ENCODE measurements at places on chromosomes 1 and 21.

- no peak for DNase-seq
Measured at GRCh38 chr1:224368409-224368808, 11.7 kb downstream of the CNIH4 start.

- DNase-seq = no peak
Measured at GRCh38 chr1:117096951-117097408, 24.6 kb downstream of the TRIM45 start.

GRCh38 chr21:41869771-41870170, 9.4 kb downstream of the PRDM15 start:
- no peak for DNase-seq

- no peak for DNase-seq
Measured at GRCh38 chr21:29696937-29697336, 242.9 kb downstream of the GRIK1 start.

DNA sequence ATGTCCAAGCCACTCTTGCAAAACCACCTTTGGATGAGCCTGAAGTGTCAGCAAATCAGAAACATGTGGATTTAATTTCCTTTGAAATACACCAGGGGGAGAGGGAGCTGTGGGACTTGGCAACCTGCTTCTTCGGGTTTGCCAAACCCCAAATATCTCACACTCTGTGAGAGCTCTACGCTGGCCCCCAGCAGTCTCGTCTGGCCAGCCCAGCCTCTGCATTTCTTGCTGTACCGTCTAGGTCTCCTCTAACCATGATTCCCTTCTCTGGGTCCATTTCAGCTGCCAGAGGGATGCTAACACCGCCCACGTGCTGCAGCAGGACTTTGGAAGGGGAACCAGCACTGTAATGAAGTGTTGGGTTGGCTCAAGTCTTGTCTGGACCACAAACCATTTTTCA, 114.6 kb downstream of the MRPS6 start:
- no peak for DNase-seq

GRCh38 chr1:191427593-191427992, 730.7 kb upstream of the RGS18 start:
- no peak for DNase-seq

GRCh38 chr1:21192284-21192683, 15.6 kb upstream of the EIF4G3 start:
- DNase-seq = no peak

DNA sequence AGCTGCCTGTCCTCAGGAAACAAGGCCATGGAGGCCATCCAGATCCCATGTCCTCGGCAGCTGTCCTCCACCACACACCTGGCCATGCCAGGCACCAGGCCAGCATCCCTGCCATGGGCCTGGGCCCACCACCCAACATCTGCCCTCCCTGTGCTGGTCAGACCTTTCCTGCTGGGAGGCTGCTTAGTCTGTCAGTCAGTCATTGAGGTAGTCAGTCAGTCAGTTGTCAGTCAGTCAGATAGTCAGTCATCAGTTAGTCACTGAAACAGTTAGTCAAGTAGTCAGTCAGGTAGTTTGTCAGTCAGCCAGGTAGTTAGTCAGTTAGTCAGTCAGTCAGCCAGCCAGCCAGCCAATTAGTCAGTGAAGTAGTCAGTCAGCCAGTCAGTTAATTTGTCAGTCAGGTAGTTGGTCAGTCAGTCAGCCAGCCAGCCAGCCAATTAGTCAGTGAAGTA, 17.2 kb downstream of the KRTAP10-1 start:
- DNase-seq = no peak

DNA sequence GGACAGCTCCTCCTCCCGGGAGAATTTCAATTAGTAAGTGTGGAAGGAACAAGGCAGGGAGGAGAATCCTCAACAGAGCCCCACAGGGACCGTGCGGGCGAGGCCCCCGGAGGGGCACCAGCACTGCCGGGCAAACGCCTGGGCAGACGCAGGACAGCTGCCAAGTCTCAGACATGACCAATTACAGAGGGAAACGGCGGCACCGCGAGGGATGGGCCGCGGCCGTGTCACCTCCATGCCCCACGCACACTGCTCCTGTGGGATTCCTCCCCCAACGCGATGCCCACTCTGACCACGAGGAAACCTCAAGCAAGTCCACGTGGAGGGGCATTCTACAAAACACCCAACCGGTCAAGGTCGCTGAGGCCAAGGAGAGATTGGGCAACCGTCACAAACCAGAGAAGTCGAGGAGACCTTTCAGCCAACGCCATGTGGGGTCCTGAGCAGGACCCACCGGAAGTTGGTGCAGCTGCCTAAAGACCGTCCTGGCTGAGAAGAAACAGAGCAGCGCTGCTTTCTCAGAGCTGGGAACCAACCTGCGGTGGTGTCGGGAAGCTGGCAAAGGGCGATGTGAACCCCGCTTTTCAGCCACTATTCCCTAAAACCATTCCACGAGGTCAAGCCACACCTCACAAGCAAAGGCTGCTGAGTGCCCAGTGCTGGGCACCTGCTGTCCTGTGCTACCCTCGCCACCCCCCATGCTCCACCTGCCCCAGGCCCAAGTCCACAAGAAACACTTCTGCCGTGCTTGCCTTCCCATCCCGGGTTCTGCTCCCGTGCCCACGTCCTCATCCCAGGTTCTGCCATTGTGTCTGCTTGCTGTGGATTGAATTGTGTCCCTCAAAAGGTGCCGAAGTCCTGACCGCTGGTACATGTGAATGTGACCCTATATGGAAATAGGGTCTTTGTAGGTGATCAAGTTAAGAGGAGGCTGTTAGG, 1.4 kb upstream of the KRTAP10-4 start:
- DNase-seq = no peak

GRCh38 chr1:197735461-197735860, 39.8 kb downstream of the DENND1B start:
- no peak for DNase-seq

DNA sequence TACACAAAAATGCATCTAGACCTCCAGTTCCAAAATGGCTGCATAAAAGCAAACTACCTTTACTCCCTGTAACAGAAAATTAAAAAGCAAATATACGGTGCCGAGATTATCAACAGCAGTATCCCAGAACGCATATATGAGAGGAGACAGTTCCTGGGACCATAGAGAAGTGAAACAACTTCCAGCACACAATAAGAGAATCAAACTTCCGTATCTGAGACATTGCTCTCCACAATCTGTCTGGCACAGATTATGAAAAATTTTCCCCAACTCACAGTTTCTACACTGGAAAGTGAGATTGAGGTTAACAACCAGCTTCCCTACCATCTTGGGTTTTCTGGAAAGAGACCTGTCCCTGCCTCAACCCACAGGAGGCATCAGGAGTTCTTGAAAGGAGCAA, 47.2 kb upstream of the ST6GALNAC3 start:
- no peak for DNase-seq

- DNase-seq = no peak
Measured at GRCh38 chr1:73205294-73205973, 923.1 kb upstream of the NEGR1 start.

- DNase-seq = peak; percentile 16
Measured at GRCh38 chr1:5477716-5478115, 514.5 kb downstream of the NPHP4 start.

GRCh38 chr1:61102041-61102440, 19.7 kb downstream of the NFIA start:
- no peak for DNase-seq

DNA sequence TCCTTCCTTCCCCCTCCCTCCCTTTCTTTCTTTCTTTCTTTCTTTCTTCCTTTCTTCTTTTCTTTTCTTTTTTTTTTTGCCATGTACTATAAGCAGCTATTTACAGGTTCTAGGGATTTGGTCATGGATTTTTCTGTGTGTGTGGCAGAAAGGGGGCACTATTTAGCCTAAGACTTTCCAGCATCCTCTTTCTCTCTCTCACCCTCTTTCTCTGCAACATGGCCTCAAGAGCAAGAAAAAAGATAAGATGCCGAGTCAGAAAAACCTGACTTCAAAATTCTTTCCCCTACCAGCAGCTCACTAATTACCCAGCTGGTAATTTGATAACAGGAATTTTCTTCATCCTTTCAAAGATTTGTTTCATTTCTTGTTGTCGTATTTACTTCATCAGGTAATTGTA, 458.3 kb upstream of the ADAMTS5 start:
- DNase-seq = no peak

DNA sequence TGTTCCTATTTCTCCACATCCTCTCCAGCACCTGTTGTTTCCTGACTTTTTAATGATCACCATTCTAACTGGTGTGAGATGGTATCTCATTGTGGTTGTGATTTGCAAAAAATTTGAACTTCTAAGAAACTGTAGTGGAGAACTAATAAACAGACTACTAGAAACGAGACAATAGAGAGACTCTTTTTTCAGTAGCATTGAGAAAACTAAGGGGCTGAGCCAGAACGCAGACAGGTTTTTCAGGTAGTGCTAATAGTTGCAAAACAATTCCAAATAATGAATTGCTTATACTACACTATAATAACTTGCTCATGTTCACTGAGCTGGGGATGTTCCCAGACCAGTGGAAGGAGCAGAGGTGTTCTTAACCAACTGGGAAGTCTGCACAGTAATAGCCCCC, 98.8 kb upstream of the DPH5 start:
- DNase-seq = no peak

DNA sequence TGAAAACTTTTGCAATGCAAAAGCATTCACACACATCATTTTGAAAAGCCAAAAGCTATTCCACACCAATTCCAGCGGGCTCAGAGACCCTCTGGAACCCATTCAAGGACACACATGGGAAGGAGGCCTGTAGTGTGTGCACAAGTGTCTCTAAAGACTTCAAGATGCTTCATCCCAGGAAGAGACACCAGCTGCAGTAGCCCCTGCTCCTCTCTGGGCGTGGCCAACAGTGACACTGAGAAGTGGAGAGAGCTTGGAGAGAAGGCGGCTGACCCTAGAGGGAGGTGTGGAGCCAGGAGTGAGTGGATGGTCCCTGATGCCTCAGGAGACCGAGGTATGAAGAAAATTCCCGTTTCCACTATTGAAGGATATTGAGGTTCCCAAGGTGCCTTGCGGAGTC, 14.9 kb upstream of the TNNI1 start:
- DNase-seq = no peak

DNA sequence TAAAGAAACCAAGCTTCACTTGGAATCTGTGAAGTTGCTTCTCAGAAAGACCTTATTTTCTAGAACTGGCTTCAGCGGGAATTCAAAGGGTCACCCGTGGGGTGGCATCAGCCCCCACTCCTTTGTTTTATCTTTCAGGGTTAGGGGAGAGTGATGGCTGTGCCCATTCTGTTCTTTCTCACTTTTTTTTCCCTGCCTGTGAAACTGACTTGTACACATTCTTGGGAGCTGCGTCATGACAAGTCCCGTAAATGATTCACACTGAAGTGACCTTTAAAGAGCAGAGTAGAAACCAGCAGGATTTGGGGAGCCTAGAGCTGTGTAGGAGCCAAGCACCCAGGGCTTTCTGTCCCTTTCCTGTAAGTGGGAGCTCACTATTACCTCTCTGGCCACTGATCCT, 43.8 kb downstream of the SLC44A3 start:
- peak; percentile 18 for DNase-seq

GRCh38 chr1:201361652-201362504, 15.6 kb downstream of the TNNT2 start:
- no peak for DNase-seq

- DNase-seq = no peak
Measured at GRCh38 chr1:78281580-78281979, 209.2 kb upstream of the PTGFR start.

- DNase-seq = no peak
Measured at GRCh38 chr1:175183586-175183985, 9.0 kb downstream of the KIAA0040 start.

GRCh38 chr1:42175314-42176054, 10.9 kb upstream of the GUCA2A start:
- no peak for DNase-seq

DNA sequence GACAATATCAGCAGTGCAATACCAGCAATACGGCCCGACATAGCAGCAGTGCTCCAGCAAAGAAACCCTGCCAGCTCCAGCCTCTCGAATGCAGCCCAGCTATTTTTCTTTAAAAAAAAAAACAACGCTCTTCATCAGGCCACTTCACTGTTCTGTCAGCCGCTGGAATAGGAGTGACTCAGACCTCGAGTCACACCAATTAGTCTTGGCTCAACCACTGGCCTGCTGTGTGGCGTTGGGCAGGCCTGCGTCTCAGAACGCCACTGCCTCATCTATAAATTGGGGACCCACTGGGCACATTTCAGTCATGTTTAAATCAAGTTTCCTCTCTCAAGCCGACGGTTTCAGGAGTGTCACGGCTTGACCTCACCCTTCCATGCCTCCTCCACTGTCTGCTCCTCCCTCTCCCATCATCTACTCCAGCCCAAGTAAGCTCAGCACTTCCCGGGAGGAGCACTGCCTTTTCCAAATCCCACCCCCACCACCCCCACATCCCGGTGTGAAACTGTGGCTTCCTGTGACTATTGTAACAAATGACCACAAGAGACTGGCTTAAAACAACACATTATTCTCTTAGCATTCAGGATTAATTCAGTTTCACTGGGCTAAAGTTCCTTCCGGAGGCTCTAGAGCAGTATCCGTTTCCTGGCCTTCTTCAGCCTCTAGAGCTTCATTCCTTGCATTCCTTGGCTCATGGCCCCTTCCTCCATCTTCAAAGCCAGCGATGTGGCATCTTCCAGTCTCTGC, 71.9 kb upstream of the EFHD2 start:
- DNase-seq = no peak

GRCh38 chr1:113293256-113293626, 97.1 kb upstream of the MAGI3 start:
- DNase-seq = no peak

- no peak for DNase-seq
Measured at GRCh38 chr1:102593276-102593675, 515.0 kb downstream of the COL11A1 start.

DNA sequence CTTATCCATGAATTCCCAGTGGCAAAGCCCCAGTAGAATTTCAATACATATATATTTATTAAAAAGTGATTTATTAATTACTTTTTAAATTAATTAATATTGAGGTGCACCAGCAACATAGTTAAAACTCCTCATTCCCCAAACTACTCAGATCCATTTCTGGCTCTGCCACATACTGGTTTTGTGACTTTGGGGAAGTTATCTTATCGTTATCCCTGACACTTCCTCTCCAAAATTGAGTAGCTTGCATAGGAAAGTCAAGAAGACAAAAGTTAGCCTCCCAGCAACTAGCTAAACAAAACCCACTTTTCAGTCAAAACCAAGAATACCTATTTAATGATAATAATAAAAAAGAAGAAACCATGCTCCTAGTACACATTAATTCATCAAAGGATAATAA, 35.9 kb downstream of the TCP10L start:
- DNase-seq = no peak

DNA sequence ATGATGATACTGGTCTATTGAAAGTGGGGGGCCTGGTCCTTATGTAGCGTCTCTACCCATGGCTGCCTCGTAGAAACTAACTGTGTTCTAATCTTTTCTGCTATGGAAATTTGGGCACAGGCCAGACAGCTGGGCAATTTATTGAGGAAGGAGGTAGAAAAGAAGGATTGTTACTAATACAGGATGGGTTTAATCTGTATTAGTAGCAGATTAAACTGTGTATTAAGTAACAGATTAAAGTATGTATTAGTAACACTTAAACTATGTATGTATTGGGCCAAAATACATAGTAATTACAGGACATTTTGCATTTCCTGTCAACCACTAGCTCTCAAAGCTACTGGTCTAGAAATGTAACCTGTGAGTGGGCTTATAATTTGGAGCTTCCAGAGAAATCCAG, 142.0 kb downstream of the MAST2 start:
- no peak for DNase-seq

- DNase-seq = no peak
Measured at GRCh38 chr1:162699366-162699765, 67.1 kb downstream of the DDR2 start.

- DNase-seq = peak; percentile 68
Measured at GRCh38 chr1:84689514-84690396, 506 bp downstream of the SSX2IP start.

All from C1 segment of cervical spinal cord (tissue), 14 donors.